ENCODE measurements at places on chromosomes 3 and 15.

DNA sequence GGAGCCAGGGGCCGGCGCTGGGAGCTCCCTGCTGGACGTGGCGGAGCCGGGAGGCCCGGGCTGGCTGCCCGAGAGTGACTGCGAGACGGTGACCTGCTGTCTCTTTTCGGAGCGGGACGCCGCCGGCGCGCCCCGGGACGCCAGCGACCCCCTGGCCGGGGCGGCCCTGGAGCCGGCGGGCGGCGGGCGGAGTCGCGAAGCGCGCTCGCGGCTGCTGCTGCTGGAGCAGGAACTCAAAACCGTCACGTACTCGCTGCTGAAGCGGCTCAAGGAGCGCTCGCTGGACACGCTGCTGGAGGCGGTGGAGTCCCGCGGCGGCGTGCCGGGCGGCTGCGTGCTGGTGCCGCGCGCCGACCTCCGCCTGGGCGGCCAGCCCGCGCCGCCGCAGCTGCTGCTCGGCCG is 1.5 kb downstream of the SMAD6 start:
- peak; percentile 37 for DNase-seq

- DNase-seq, result no peak
Measured at GRCh38 chr3:149332771-149333170, 665 bp downstream of the TM4SF18 start.

DNA sequence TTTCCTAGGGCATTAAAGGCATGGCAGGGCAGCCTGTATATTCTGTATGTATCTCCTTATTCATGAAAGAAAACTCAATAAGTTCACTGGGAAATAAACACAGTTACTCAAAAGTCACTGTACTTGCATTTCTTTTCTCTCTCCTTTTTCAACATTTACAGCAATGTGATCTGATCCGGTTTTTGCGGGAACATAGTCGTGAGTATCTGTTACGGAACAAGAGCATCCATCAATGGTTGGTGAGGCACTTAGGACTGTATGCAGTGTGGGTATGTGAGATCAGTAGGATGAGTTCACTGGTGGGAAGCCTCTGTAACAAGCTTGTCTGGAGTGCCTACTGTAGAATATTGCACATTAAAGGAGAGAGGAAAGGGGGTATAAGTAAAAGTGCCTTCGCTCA is 80.7 kb downstream of the COL6A5 start:
- DNase-seq, result no peak

DNA sequence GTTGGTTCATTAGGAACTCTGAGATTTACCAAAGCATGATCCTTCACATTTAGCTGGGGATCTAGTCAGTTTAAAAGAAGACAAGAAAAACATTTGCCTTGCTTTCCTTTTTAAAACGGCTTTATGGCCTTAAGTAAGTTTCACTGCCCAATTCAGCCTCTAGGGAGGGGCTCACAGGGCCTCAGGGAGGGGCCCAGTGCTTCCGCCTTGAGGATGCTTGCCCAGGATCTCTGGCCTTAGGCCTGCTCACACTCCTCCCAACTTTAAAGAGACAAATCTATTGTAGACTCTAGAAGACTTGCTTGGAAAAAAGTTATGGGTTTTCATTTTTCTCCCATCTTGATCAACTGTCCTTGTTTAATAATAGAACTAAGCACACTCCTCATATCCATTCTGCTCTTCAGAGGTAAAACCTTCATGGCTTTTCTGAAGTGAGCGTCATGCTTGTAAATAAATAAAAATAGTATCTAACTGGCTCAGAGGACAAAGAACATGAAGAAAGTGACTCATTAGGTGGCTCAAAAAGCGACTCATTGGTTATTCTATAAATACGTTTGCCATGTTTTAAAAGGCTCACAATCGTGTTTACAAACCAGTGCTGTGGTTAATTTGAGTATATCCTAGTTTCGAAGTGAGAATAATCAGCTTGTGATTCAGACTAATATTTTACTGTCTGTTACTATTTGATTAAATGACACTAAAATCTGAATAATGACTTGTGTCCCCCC is 13.7 kb downstream of the PDHB start:
- no peak for DNase-seq

DNA sequence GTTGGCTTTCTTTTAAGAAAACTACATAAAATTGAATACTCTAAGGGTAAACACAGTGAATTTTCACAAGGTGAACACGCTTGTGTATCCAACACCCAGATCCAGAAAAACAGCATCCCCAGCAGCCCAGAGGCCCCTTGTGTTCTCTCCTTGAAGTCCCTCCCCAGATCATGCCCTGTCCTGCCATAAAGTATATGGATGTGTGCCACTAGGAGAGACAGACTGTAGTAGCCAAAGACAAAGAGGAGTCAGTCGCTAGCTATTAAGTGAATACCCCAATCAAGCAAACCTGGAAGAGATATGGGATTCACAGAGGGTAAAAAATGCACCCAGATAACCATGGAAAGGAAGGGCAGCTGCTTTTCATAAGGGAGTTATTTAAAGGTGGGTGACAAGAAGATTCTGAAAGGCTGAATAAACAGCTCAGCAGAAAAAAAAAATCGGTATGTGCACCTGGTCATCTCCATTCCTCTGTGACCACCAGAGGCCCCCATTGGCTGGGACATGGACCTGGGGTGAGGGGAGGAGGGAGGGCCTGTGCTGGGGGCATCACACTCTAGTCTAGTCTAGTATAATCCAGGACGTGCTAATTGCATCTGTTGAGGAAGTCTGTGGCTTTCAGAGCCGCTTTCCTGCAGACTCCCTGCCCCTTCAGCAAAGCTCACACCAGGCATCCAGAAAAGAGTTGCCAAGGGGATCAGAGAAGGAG is 167.3 kb upstream of the NDN start:
- DNase-seq, result no peak

GRCh38 chr3:108099679-108100428 is 9.0 kb upstream of the CD47 start:
- peak; percentile 27 for DNase-seq

DNA sequence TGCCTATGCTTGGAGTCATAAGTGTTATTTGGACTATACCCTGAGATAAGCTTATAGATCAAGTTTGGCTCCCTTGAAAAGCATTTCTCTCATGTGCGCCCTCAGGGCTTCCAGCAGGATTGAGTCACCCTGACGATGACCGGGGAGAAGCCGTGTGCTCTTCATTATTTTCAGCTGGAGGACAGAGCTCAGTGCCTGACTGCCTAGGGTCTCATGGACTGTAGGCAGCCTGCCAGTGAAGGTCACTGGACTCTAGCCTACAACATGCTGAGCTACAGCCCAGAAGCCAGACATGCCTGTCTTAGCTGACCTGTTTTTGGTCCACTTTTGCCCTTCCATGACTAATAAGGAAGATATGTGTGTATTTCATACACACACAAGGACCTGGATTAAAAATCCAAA is 31.6 kb upstream of the NUDT16 start:
- DNase-seq, result no peak

DNA sequence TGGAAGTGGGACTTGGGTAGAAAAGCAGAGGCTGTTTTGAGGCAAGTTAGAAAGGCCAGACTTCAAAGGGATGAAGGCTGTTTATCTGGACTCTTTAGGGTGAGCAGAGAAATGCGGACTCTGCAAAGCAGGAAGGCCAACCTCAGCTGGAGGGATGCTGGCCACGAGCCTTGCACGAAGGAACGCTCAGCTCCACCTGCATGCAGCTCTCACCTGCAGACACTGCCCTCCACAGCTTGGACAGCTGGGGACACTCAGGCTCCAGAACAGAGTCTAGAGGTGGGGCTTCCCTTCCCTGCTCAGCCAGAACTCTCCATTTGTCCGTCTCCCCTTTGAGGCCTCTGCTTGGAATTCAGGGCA is 229.7 kb downstream of the ADAMTS17 start:
- no peak for DNase-seq

GRCh38 chr3:142723665-142723967 is 218 bp upstream of the TRPC1 start:
- no peak for DNase-seq

DNA sequence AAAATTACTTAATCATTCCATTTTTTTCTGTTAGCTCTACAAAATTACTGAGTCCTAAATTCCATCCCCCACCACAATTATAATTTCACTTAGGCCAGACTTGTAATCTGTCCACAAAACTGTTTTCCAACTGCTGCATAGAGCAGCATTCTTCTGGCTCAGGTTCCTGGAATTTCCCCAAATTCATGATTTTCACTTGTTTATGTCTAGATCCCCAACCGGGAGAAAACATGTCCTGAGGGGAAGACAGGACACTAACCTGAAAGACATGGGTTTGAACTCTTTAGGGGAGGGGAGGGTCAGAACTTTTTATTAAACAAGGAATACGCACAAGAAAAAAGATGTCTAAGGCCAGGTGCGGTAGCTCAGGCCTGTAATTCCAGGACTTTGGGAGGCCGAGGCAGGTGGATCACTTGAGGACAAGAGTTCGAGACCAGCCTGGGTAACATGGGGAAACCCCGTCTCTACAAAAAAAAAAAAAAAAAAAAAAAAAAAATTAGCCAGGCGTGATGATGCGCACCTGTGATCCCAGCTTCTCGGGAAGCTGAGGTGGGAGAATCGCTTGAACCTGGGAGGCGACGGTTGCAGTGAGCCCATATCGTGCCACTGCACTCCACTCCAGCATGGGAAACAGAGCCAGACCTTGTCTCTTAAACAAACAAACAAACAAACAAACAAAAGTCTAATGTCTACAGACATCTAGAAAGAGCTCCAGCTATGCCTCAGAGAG is 1.5 kb downstream of the ETFA start:
- DNase-seq, result no peak

DNA sequence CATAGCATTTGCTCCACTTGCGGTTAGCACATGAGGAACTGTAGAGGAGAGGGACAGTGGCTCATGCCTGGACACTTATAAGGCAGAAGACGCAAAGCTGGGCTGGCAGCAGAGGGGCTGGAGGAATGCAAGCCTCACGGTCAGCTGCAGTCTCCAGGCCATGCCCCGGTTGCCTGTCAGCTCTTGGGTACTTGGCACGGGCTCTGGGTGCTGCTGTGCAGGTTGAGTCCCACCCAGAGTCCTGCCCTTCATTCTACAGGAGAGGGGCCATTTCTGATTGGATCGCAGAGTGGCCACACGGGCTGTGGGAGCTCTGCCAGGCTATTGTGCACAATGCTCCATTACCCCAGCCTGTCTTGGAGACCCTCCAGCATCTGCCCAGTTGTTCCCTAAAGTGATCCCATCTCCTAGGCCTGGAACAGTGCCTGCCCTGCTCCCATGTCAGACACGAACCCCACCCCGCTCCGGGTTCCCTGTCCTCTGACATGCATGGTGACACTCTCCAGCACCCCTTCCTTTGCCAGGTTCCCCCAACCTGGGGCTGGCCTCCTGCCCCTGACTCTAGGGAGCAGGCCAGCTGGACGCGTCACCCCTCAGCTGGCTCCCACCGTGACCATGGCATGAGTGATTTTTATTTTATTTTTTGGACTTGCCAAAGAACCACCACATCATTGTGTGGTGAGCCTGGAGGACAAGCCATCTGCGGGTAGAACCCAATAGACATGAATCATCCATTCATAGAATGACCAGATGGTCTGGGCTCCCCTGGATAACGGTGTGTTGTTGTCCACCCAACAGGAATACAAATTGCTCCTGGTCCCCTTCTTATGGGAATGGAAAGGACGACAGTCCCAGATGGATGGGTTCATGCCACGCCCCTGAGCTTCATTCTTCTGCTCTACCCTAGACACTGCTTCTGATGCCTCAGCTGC is 51.0 kb upstream of the KLF13 start:
- no peak for DNase-seq

DNA sequence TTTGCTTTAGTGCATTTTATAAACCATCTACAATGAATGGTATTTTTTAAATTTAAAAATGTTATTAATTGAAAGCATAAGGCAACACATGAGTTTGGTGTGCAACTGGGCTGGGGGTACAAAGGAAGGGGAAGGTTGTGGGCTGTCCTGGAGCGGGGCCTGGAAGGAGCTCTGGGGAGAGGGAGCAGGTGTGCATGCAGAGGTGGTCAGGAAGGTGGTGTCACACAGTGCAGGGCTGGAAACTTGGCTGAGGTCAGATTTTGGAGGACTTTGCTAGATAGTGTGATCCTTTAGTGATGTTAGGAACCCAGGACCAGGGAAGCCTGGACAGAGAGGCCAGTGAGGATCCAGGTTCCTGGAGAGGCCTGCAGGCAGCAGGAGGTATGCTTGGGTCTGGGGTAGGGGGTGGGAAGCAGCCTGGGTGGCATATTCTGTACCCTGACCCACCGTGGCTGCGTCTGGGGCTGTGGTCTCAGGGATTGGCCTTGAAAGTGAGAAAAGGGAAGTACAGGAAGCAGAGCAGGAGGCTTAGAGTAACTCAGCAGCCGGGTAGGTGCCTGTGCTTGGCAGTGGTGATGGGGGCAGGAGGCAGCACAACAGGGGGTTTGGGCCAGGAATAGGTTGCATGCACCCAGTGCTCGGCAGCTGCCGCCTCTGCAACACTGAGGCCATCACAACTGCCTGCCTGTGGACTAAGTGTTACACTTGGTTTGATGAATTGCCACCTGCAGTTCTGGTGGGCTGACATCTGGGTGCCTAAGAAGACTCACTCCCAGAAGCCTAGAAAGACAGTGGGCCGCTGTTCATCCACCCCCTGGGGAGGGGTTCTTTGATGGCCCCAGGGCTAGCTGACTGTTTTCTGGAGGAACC is 33.0 kb downstream of the KY start:
- no peak for DNase-seq

DNA sequence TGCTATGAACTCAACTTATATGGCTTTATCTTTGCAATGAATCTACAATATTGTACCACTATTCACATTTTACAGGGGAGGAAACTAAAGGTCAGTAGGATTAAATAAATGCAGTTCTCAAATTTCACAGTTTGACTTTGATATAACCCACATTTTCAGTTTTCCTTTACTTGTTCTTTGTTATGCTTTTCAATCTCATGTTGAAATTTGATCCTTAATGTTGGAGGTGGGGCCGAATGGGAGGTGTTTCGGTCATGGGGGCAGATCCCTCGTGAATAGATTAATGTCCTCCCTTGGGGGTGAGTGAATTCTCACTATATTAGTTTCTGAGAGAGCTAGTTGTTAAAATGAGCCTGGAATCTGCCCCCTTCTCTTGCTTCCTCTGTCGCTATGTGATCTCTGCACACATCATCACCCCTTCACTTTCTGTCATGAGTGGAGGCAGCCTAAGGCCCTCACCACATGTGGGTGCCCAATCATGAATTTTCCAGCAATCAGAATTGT is 44.7 kb downstream of the CD200 start:
- no peak for DNase-seq

DNA sequence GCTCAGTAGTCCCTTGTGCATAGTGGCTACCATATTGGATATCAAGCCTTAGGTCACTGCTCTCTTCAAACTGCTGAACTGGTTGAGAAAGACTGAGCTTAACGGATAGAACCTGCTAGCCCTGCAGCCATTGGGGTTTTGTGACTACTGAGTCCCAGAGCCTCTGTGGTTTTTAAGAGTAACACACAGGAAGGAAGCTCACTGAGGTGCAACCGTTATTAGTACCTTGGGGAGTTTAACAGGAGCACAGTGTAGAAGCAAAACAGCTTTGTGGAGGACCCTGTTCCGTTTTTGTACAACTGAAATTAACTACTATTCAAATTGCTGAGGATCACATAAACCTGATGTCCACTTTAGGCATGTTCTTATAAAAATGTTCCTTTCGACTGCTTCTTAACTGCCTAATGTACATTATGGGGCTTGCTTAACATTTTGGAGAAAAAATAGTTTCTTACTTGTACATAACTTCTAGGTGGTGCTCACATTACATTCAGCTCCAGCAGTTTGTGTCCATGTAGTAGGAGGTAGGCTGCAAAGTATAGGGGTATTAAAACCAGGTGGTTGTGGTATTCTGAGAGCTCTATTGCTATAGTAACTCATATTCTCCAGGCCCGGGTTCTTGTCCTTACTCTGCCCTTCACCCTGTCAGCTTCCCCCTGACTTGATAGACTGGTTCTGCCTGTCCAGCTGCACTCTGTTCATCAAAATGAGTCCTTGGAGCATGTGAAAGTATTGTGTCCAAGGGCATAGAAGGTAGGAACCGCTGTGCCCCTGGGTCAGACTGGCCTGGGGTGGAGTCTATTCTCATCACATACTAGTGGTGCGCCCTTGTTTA is 17.3 kb downstream of the PXK start:
- DNase-seq, result no peak
